Dorsolateral prefrontal cortex (tissue), 122 donors: ENCODE measurements at places on chromosomes 3 and 15. TPM values are rescaled to one million over a fixed set of nuclear protein-coding genes. Genes with fewer than 3 reads are reported as not detected.

The NR2F2 gene
- total RNA-seq: 15.6 TPM

The CRYGS gene
- total RNA-seq: 4.2 TPM

The HYAL1 gene
- 1.6 TPM for total RNA-seq

The LEKR1 gene
- total RNA-seq: 0.74 TPM

The BLOC1S6 gene
- total RNA-seq: 62.4 TPM

The CIB1 gene
- 28.5 TPM for total RNA-seq

The ZNF501 gene
- total RNA-seq: 7.1 TPM

The REC114 gene
- total RNA-seq: not detected

The GUCA1C gene
- total RNA-seq: not detected

The GOLGA6L22 gene
- not detected for total RNA-seq

The SERPINI1 gene
- total RNA-seq: 444 TPM

The COL6A5 gene
- not detected for total RNA-seq

The GOLGA6L4 gene
- total RNA-seq: 3.8 TPM

The ARGFX gene
- total RNA-seq: not detected

The ECE2 gene
- 13.8 TPM for total RNA-seq

The FBXL2 gene
- 61.3 TPM for total RNA-seq

The FAH gene
- 24.4 TPM for total RNA-seq

The KBTBD13 gene
- total RNA-seq: not detected

The AADAC gene
- not detected for total RNA-seq

The GOLGA6D gene
- total RNA-seq: not detected

The FANCD2 gene
- total RNA-seq: 2.4 TPM

The FGD5 gene
- 3.7 TPM for total RNA-seq

The IL5RA gene
- total RNA-seq: 0.07 TPM

The SATB1 gene
- total RNA-seq: 88.9 TPM

The VGLL3 gene
- 1.2 TPM for total RNA-seq

The CCDC191 gene
- total RNA-seq: 7.1 TPM

The ATG7 gene
- 91.4 TPM for total RNA-seq

The STRIT1 gene
- not detected for total RNA-seq

The LRRIQ4 gene
- total RNA-seq: 0.29 TPM

The PEX11A gene
- 15.7 TPM for total RNA-seq

The NUTM1 gene
- not detected for total RNA-seq

The GP9 gene
- not detected for total RNA-seq

The B3GALNT1 gene
- total RNA-seq: 53.0 TPM

The INSYN1 gene
- total RNA-seq: 121 TPM

The CCNDBP1 gene
- 65.0 TPM for total RNA-seq

The MOBP gene
- 122 TPM for total RNA-seq

The TRAK1 gene
- 81.1 TPM for total RNA-seq

The SH3GL3 gene
- 79.1 TPM for total RNA-seq

The NOX5 gene
- 1.2 TPM for total RNA-seq

The SLCO2A1 gene
- 2.7 TPM for total RNA-seq

The CACNA2D2 gene
- 13.0 TPM for total RNA-seq

The CIDEC gene
- not detected for total RNA-seq

The CCR8 gene
- total RNA-seq: not detected

The POPDC2 gene
- total RNA-seq: 5.6 TPM

The EMC7 gene
- 58.1 TPM for total RNA-seq

The FANCD2OS gene
- total RNA-seq: not detected

The RTP4 gene
- total RNA-seq: 1.1 TPM

The GOLGA6B gene
- not detected for total RNA-seq

The OXTR gene
- 4.6 TPM for total RNA-seq

The CHRM5 gene
- total RNA-seq: 6.2 TPM

The SH3BP5 gene
- 53.4 TPM for total RNA-seq

The SERPINI2 gene
- total RNA-seq: 3.0 TPM

The CXCR6 gene
- total RNA-seq: not detected
